AG08396 (cell line): ENCODE measurements at places on chromosomes 1 and 21.

DNA sequence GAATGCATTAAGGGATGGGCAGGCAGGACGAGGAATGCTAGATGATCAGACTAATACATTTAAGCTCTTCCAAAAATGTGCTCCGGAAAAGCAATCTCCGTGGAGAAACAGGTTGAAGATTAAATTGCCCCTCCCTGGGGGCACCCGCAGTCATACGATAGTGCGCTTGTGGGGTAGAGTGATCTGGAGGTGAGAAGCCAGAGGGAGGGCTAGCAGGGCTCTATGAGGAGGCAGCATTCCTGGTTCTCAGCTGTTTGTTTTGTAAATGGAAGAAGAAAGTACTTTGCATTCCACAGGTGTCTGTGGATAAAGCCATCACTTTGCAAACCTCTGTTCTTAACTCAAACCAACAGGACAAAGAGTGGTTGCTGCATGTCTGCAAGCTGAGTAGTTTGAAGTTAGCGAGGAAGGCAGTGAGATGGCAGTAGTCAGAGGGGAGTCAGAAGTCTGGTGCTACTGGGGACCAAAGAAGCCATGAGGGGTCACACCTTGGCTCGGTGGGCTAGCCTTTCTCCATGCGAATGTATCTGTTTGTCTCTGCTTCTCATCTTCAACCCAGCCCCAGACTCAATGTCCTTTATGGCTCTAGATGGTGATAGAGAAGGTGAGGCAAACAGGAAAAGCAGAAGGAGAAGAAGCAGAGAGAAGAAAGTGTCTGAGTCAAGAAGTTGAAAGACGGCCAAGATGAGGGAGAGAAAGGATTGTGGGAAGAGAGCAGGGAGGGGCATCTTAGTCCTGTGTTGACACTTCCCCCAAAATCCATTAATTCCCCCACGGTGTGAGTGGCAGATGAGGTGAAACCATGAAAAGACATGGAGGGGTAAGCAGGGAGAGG, 65.2 kb upstream of the GJA8 start:
- no peak for DNase-seq

GRCh38 chr1:192592517-192592916, 16.9 kb downstream of the RGS1 start:
- DNase-seq = no peak

- no peak for DNase-seq
Measured at GRCh38 chr1:178986204-178986603, 39.5 kb upstream of the FAM20B start.

- no peak for DNase-seq
Measured at GRCh38 chr1:69433073-69433472, 134.6 kb upstream of the LRRC7 start.

DNA sequence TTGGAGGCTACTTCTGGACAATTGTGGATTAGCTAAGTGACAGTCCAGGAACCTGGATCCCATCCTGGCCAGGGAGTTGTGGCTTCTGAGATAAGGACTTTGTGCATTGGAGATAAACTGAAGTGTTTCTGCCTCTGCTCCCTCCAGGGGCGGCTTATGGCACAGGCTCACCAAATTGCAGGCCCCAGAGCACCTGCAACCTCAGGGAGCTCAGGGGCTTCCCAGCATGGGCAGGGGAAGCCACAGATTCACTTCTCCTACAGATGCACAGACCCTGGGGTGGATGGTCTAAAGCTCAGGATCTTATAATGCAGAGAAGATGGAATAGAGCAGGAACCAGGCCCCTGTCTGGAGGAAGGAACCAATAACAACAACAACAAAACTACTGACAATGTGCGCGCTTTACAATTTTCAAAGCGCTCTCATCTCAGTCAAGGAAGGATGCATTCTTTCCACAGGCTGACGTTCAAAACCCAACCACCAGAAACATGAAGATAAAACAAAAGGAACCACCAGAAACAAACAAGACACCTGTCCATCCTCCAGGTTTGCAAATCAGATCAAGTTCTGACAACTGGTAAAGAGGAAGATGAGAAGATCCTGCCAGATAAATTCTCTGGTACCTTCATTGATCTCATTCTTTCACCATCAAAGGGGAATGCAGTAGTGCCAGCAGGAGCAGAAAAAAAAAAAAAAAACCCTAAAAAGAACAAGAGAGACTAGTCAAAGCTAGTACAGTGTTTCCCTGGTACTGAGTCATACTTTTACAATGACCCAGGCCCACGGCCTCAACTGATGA, 121.0 kb upstream of the IRF2BP2 start:
- peak; percentile 67 for DNase-seq

- no peak for DNase-seq
Measured at GRCh38 chr1:116492358-116492811, 78.4 kb downstream of the CD58 start.

- DNase-seq = no peak
Measured at GRCh38 chr1:32159189-32159588, 20.3 kb upstream of the TXLNA start.

- DNase-seq = no peak
Measured at GRCh38 chr21:45004481-45005247, 64.8 kb downstream of the SLX9 start.

- DNase-seq = no peak
Measured at GRCh38 chr1:153606194-153606593, 6.7 kb downstream of the S100A16 start.

DNA sequence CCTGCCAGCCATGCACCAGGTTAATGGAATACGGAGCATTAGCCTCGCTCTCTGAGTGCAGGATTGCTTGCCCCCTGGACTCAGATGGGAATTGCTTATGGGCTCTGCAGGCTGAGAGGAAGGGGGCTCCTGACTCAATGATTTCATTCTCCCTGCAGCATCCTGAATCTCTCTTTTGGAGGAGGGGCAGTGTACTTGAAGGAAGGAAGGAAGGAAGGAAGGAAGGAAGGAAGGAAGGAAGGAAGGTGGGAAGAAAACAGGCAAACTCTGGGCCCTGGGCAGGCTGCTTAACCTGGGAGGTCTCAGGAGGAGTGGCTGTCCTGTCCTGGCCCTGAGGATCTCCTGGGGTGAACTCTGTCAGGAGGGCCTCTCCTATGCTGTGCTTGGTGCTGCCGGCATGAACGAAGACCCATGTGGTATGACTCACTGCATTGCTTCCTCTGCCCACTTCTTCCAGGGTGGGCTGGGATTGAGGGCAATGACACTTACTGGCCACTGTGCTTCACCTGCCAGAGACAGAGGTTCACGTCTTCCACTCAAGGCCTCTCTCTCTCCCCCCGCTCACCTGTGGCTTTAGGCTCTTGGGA, 257.1 kb upstream of the CSF3R start:
- no peak for DNase-seq

GRCh38 chr1:11847667-11848372, at the start of gene NPPA:
Gene NPPA (minus strand): TSS chr1:11847783. CDS start chr1:11847684, 99 bp downstream.
- no peak for DNase-seq

DNA sequence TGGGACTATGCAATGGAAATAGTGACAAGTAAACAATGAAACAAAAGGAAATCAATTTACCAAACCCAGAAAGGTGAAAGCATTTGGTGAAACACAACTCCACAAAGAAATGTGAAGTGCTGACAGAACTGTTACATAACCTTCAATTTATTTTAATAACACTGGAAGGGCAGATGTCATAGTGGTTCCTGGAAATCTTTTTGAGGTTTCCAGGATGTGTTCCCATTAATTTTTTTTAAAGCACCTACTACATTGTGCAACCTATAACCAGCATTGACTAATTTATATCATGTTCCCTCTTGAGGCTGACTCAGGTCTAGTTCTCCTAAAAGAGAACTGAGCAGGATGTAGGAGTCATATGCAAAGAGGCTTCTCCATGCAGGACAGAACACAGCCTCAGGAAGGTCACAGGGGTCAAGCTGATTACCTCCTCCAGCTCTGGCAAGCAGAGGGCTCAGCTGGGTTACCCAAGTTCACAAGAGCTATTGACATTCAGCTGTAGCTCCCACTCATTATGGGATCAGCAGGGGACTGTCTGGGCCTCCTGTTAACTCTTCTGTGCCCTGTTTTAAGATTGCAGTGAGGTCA, 157.1 kb upstream of the NRIP1 start:
- DNase-seq = no peak

- DNase-seq = no peak
Measured at GRCh38 chr1:175163702-175164101, 28.9 kb downstream of the KIAA0040 start.

GRCh38 chr21:45429221-45430175, 24.5 kb downstream of the COL18A1 start:
- no peak for DNase-seq

DNA sequence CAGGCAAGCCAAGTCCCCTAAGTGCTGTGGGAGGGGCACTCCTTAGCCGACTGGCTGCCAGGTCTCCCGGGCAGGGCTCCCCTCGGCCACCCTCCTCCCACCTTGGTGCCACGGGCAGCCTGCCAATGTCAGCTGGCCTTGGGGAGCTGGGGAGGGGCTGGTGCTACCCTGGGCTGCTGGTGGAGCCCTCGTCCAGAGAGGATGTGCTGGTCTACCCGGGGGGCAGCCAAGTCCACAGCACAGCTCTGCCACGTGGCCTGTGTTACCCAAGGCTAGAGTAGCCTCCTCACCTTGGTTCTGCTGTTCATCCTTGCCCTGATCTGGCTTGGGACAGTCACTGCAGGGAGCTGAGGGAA, 42.9 kb downstream of the CRYAA start:
- DNase-seq = no peak

DNA sequence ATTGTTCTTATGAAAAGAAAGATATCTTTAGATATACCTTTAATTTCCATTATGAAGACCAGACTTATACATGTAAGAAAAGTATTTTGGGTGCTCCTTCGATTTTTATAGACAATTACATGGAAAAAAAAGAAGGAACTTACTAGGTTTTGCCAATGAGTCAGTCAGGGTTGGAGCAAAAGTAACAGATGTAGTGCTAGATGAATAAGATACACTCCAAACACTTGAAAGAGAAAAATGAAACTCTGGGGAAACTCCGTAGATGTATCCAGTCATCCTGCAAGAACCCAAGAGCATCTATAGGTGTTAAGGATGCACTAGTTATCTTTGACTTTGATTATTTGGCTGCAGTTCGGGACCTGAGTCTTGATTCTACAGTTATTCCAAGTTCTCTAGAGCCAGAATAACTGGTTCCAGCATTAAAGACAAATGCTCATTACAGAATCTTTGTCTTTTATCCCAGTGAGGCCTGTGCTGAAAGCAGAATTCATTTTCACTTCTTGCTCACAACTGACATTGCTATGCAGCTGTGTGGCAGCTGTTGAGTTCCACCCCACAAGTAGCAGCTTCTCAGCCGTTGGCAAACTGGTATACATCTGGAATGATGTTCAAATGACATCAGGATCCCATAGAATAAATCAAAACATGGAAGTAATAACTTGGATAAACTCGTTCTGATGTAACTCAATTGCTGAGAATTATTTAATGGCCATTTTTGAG, 326.1 kb downstream of the ASTN1 start:
- DNase-seq = no peak

- no peak for DNase-seq
Measured at GRCh38 chr1:201228011-201228983, 37.7 kb downstream of the IGFN1 start.

DNA sequence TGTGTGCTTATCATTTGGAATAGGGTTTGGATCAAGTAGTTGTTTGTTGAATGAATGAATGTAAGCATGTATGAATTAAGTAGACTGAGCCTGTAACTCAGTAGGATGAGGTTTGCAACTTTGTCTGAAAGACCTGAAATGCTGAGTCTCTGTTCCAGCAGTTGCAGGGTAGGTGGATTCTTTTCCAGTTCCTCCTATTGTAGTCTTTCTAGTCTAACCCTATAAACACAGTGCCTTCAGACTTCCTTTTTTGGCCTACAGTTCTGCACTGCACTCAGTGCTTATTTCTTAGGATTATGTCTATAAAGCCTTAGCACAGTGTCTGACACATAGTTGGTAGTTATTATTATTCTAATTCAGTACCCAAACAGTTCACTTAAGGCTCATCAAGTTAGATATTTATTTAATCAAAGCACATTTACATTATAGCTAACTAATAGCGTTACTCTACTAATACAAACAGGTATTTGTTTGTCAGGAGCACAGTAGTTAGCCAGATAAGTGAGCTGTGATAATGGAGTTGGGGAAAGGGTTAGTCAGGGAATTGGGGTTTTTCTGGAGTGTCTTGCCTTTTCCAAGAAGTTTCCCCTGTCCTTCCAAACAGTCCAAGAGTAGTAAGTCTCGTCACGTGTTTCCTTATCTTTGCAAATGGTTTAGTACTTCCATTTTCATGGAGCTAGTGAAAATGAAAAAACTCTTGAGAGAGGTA, 45.0 kb downstream of the ABCD3 start:
- no peak for DNase-seq

DNA sequence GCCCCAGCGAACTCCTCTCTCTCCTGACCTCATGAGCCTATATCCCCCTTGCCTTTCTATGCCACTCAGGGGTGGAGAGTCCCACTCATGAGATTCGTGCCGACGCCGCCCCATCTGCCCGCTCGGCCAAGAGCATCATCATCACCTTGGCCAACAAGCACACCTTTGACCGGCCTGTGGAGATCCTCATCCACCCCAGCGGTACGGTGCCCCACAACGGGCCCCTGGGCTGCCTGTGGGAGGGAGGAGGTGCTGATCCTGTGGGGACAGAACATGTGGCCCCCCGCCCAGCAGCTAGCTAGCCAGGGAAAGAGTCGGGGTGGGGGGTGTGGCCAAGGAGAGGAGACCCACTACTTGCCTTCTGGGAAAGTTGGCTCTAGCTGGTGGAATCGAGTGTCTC, 27.8 kb downstream of the VWA5B1 start:
- no peak for DNase-seq

DNA sequence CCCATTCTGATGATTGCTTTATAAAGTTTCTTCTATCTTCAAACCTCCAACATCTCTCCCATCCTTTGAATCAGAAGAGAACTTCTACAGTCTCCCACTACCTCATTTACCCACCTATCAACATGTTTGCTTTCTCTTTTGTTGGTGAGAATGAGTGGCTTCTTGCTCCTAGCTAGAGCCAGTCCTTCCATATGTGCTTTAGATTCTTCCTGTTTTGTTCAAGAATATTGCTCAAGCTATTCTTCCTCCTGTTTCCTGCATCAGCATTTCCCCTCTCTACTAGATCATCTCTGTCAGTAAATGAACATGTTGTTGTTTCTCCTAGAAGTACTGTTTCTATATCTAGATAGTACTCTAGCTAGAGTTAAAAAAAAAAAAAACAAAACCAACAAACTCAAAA, 6.3 kb downstream of the ATF6 start:
- DNase-seq = no peak

DNA sequence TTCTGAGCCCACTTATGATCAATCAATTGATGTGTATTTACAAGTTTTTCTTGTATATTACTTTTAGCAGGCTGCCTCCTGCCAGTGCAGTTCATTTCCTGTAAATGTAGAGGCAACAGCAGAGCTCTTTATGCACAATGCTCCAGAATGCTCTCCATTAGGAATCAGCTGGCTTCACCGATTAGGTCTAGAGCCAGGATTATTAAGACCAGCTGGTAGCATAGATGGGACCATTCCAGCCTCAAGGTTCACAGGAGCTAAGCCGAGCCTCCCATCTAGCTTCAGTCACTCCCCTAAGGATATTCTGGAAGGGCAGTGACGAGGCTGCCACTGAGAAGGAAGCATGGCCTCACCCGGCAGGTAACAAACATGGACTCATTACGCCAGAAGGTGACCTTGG, 36.8 kb downstream of the DHRS3 start:
- DNase-seq = no peak
